T-helper 2 cell (primary cell): ENCODE measurements at places on chromosomes 2 and 18.

- DNase-seq: peak; percentile 36
These were observed 95.6 kb downstream of the CAPN13 start for GRCh38 chr2:30711646-30712085.

- no peak for DNase-seq
These were observed 2.5 kb downstream of the UXS1 start for GRCh38 chr2:106191511-106192016.

GRCh38 chr2:16130906-16131400, 190.6 kb downstream of the MYCN start:
- no peak for DNase-seq

- no peak for DNase-seq
These were observed 61.5 kb downstream of the BARD1 start for GRCh38 chr2:214747992-214748391.

DNA sequence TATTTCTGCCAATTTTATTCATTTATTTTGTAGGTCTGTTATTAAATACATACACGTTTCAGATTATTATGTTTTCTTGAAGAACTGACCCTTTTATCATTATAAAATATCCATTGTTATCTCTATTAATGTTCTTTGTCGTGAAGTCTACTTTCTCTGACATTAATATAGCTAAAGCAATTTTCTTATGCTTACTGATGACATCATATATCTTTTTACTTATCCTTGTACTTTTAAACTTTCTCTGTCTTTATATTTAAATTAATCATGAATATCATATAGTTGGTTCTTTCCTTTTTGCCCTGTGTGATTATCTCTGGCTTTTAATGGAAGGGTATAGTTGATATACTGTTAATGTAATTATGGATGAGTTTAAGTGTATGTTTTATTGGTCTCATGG, 36.5 kb upstream of the SLC9A2 start:
- no peak for DNase-seq

GRCh38 chr18:69177702-69178101, 223.0 kb upstream of the DOK6 start:
- no peak for DNase-seq

GRCh38 chr2:24360963-24361330, 611 bp upstream of the ITSN2 start:
- no peak for DNase-seq

DNA sequence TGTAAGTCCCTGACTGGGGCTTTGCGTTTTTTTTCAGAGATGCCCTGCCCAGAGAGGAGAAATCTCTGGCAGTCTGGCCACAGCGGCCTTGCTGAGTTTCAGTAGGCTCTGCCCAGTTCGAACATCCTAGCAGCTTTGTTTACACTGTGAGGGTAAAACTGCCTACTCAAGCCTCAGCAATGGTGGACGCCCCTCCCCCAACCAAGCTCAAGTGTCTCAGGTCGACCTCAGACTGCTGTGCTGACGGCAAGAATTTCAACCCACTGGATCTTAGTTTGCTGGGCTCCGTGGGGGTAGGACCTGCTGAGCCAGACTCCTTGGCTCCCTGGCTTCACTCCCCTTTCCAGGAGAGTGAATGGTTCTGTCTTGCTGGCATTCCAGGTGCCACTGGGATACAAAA, 31.7 kb downstream of the L3MBTL4 start:
- DNase-seq: no peak

DNA sequence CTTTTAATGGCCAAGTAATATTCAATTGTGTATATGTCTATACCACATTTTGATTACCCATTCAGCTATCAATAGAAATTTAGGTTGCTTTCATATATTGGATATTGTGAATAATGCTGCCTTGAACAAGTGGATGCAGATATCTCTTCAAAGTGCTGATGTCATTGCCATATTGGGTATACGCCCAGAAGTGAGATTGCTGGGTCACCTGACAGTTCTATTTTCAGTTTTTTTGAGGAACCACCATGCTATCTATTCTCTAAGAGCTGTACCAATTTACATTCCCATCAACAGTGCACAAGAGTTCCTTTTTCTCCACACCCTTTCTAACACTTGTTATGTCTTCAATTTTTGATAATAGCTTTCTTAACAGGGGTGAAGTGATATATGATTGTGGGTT, 306.9 kb downstream of the ZNF516 start:
- no peak for DNase-seq

DNA sequence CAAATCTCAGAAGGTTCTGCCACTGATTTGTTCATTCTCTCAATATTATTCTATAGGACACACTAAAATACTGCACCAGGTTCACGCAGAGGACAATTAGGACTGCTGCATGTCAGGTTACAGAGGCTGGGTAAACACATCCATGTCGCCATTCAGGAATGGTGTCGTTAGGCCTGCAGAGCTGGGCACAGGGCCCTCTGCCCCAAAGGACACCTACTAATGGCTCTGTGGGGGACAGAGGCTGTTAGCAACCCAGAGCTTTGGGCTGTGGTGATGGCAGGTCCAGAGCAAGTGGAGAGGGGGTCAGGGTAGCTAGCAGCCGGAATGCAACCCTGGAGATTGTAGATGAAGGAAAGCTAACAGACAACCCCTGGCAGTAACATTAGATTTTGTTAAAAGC, 115.9 kb downstream of the TTC32 start:
- DNase-seq: no peak

DNA sequence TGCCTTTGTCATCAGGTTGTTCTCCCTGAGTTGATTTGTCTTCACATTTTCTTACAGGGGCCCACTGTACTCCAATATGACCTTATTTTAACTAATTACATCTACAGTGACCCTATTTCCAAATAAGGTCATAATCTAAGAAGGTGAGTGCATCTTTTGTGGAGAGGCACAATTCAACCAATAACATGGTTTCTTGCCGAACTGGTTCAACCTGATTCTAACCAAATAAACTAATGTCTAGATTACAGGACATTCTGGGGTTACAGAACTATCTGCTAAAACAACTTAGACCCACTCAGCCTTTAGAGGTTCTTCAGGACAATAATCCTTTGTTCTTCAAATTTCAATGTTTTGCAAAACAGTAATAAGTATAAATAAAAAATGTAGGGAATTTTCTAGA, 496.5 kb upstream of the SOX11 start:
- no peak for DNase-seq

DNA sequence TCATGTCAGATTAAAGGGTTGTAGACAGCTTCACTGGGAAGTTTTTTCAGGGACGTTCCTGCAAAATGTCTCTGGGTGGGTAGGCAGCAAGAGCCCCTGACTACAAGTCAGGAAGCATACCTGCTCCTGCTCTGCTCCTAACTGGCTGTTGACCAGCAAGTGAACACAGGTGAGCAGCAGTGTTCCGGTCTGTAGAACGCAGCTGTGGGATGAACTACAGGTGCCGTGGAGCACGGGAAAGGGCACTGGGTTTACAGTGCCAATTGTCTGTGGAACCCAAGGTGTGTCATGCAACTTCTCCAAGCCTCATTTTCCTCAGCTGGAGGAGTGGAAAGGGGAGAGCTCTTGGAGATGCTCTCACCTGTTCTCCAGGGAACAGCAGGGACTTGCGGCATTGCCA, 6.6 kb downstream of the ASB18 start:
- DNase-seq: no peak

DNA sequence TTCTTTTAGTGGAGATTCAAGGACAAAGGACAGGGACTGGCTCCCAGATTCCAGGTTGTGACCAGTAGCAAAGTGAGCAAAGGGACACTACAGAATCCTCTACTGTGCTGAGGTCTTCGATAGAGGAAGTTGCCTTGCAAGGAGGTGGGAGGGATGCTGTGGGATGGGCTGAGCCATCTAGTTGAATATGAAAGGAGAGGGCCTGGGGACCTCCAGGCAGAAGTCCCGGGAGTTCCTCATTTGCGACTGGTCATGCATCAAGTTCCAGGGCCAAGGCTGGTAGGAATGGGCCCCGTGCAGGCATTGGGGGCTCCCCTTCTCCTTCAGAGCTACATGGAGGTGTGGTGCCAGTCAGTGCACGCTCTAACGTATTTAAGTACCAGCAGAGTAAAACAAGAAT, 12.6 kb upstream of the PROM2 start:
- DNase-seq: no peak

DNA sequence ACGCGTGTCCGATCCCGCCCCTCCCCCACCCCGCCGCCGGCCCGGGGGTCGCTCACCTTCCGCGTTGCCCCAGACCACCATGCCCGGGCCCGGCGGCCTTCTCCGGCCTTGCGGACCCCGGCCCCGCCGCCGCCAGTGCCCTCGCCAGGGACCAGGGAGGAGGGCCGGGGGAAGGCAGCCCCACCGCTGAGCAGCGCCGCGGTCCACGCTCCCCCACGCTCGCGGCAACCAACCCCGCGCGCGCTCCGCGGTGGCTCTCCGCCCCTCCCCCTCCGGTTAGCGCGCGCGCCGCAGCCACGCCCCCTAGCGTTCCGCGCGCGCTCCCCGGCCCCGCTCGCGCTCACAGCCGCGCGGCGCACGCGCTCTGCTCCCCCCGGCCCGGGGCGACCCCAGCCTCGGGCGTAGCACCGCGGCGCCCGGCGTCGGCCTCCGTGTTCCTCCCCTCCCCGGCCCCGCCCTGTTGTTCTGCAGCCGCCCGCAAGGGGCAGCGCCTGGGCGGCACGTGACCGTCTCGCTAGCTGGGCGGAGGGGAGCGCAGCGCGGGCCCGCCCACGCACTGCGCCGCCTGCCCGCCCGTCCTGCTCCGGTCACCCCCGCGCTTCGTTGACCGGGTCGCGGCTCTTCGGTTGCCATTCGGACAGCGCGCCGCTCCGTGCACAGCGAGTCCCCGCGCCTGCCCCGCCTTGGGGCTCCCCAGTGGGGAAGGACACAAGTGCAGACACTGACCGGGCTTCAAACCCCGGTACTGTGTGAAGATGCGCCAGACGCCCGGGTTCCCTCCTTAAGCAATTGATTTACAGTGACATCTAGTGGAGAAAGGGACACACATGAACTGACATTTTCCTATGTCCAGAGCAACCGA, at the start of gene REV1:
REV1 (minus strand) TSS at position 257 of the 862 bp plus-strand sequence. CDS start 25,042 bp downstream, outside the sequence.
- peak; percentile 90 for DNase-seq

DNA sequence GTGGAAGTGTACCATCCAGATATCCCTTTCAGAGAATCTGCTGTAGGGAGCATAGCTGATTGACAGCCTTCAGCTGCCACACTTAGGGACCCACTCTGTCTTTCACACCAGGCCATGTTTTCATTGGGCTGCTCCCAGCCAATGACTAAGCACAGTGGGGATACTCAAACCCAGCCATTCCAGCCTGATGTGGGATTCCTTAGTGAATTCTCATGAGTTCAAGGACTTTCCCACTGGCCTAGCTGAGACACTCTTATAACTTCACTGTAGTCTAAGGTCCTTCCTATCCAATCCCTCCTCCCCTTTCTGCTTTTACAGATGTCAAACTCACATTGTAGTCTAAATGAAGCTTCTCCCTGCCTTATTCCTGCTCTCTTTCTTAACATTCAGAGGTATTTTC, 201.2 kb downstream of the PIK3C3 start:
- no peak for DNase-seq

GRCh38 chr2:215692387-215693079, 256.7 kb upstream of the FN1 start:
- no peak for DNase-seq

DNA sequence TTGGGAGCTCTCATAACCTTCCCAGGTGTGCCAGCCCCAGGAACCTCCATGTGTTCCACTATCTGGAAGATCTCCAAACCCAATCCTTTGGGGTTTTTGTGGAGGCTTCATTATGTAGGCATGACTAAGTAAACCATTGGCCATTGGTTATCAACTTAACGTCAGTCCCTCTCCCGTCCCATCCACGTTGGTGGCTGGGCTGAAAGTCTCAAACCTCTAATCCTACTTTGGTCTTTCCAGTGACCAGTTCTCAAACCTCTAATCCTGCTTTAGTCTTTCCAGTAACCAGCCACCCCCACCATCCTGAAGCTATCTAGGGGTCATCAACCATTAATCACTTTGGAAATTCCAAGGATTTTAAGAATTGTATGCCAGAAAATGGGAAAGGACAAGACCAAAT, 704.7 kb upstream of the TMEFF2 start:
- no peak for DNase-seq

GRCh38 chr18:57078614-57079013, 68.3 kb upstream of the BOD1L2 start:
- DNase-seq: no peak

GRCh38 chr2:152387041-152387440, 52.1 kb downstream of the FMNL2 start:
- DNase-seq: no peak

DNA sequence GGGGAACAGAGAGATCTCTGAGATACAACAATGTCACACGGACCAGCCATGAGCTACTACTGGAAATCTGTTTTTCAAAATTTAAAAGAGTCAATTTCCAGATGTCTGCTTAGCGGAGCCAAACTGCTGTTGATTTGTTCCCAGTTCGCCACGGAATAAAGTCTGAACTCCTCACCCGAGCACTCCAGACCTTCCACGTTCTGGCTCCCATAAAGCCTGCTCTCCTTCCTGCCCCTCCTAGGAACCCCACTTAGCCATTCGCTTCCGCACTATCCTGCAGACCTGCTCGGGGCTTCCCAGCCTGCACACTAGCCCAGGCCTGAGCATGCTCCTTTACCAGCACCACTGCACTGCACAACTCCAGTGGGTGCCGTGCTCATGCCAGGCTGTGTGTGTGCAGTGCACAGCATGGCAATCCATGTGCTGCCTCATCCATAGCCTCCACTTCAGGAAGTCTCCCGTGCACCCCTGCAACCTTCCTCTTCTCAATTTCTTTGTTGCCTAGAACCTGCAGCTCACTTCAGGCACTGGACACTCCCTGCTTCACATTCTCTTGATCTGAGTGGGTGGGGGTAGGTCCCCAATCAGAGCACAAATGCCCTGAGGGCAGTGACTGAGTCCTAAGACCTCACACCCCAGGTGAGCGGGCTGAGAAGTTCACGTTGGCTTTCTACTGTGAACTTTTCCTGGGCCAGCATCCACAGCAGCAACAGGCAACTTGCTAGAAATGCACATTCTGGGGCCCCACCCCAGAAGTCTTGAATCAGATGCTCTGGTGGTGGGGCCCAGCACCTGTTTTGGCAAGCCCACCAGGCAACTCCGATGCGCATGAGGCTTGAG, 53.7 kb downstream of the ZBTB7C start:
- DNase-seq: no peak

GRCh38 chr18:2850816-2851215, 4.0 kb downstream of the EMILIN2 start:
- DNase-seq: no peak

GRCh38 chr2:192887337-192887736, 692.6 kb upstream of the TMEFF2 start:
- no peak for DNase-seq

GRCh38 chr18:25921677-25922421, 168.6 kb downstream of the SS18 start:
- no peak for DNase-seq

DNA sequence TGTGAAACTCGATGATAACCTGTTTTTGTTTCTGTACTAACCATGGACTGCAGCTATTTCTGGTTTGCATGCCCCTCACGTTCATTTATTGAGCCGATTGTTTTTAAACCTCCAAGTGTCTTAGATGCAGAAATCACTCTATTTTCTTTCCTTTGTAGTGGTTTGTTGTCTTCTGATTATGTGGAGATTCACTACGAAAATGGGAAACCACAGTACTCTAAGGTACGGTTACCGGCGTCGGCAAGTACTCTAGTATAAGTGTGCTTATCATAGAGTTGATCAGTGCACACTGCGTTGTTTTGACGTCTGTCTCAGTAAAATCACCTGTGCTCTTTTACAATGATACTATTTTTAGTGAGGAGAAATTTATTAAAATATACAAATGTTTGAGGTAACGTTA, 87.4 kb downstream of the ADAM23 start:
- DNase-seq: no peak

- DNase-seq: no peak
These were observed 349.3 kb downstream of the ZNF516 start for GRCh38 chr18:76145521-76146376.
